ENCODE measurements at places on chromosomes 1 and 21. TPM values are rescaled to one million over a fixed set of nuclear protein-coding genes. Genes with fewer than 3 reads are reported as not detected.

Gene CHRNB2
- total RNA-seq: not detected

Gene KANK4
- total RNA-seq: 0.07 TPM

Gene LAD1
- total RNA-seq: not detected

Gene ATP5PO
- total RNA-seq: 246 TPM

Gene TINAGL1
- total RNA-seq: 0.27 TPM

Gene CLEC20A
- total RNA-seq: not detected

Gene SLC35A3
- 22.9 TPM for total RNA-seq

All from NCI-H460 (cell line).